AG04450 (cell line): ENCODE measurements at places on chromosomes 2 and 18. TPM values are rescaled to one million over a fixed set of nuclear protein-coding genes. Genes with fewer than 3 reads are reported as not detected.

RAB12 gene
- polyA plus RNA-seq = 29.9 and 35.4 TPM in 2 replicates

TYMS gene
- 43.0 and 46.6 TPM in 2 replicates for polyA plus RNA-seq

CELF4 gene
- polyA plus RNA-seq = not detected in 2 replicates

PPIG gene
- 26.9 and 47.1 TPM in 2 replicates for polyA plus RNA-seq

LRRC30 gene
- polyA plus RNA-seq = not detected in 2 replicates

EVX2 gene
- not detected in 2 replicates for polyA plus RNA-seq
